ENCODE measurements at places on chromosomes 7 and 10.

DNA sequence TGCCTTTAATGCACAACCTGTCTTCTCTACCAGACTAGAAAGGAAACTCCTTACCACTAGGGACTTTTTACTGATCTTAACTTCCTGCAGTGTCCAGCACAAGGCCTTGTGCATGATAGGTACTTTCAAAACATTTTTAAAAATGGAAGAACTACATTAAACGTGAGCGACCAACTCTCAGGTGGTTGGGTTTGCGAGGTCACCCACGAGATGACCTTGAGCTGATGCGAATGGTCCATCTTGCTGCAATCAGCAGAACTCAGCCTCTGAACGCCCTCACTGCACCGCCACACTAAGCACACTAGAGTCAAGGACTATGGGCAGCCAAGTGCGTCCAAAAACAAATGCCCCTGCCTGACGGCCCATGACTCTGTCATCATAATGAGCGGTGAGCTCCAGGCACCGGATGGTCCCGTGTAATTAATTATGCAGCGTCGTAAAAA, 34.9 kb upstream of the PTF1A start:
- no peak for DNase-seq

GRCh38 chr7:65235586-65235985, 138.1 kb upstream of the ZNF92 start:
- DNase-seq = no peak

GRCh38 chr10:94361171-94361794, 1.5 kb downstream of the NOC3L start:
- DNase-seq = no peak

DNA sequence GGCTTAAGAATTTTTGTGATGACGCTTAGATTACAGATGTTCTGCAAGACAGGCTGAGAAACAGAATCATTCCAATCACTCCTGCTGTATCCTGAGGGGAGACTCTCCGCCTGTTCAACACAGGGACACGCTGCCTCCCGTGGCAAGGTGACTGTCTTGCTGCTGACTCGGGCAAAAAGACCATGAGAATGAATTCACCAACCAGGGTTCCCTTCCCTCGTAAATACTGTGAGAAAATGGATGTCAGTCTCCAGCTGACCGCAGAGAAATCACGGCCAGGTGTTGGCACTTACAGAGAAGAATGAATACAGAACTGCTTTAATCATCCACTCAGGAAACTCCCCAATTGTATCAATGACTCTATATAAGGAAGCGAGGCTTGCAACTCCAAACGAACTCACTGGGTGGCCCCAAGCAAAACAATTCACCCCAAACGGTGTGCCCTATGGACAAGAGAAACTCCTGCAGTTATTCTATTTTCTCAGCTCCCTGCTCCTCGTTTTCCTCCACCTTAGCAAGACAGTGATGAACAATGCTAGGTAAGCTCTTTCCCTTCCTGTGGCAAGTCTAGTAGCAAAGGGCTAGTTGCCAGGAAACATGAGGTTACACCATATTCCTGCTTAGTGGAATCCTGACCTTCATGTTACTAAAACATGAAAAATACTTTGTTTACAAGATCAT, 22.8 kb downstream of the GNA12 start:
- DNase-seq = no peak
